SK-MEL-5 (cell line): ENCODE measurements at places on chromosomes 7 and 10.

GRCh38 chr10:103885617-103886016 lies 30.2 kb upstream of the SH3PXD2A start:
- no peak for DNase-seq

GRCh38 chr7:135993950-135994349 lies 16.8 kb upstream of the MTPN start:
- DNase-seq, result no peak

DNA sequence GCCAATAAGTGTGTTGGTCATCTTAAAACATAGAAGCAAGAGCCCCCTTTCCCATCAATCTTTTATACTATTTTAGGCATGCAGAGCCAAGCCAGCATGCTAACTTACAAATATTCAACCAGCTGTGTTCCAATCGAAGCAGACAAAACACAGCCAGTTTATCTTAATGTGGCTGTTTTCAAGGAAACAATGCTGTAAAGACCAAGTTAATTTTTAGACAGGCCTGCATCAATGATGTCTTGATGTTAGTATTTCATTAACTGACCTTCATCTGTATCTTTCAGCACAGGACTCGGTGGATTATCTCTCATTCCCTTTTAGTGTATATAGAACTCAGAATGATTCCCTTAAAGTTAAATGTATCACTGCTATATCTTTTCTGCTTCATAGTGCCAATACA lies 262.0 kb upstream of the ZWINT start:
- DNase-seq, result no peak

GRCh38 chr10:34001087-34001580 lies 666.7 kb upstream of the NRP1 start:
- no peak for DNase-seq

- DNase-seq, result no peak
These were observed 55.6 kb downstream of the CC2D2B start for GRCh38 chr10:95963202-95963990.
